Keratinocyte (primary cell): ENCODE measurements at places on chromosomes 2 and 18. TPM values are rescaled to one million over a fixed set of nuclear protein-coding genes. Genes with fewer than 3 reads are reported as not detected.

GRCh38 chr2:19979932-19980331 is 10.0 kb downstream of the WDR35 start:
- DNase-seq, result no peak

DNA sequence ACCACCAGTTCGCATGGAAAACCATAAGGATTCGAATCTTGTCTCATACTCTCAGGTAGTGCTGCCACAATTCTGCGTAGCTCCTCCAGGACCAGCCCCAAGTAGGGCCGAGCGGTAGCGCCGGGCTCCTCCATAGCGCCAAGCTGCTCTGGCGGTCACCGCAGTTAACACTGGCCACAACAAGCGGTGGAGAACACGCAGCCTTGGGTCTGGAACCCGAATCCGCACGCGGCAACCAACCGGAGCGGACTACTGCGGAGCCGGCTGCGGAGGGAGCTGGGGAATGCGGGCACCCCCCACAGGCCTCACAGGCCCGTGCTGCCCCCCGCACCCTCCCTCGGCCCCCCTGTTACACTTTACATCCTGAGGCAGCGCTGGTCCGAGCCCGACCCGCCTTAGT is 531.5 kb downstream of the STK39 start:
- no peak for DNase-seq

GRCh38 chr18:1811282-1811681 is 760.0 kb downstream of the METTL4 start:
- no peak for DNase-seq

DNA sequence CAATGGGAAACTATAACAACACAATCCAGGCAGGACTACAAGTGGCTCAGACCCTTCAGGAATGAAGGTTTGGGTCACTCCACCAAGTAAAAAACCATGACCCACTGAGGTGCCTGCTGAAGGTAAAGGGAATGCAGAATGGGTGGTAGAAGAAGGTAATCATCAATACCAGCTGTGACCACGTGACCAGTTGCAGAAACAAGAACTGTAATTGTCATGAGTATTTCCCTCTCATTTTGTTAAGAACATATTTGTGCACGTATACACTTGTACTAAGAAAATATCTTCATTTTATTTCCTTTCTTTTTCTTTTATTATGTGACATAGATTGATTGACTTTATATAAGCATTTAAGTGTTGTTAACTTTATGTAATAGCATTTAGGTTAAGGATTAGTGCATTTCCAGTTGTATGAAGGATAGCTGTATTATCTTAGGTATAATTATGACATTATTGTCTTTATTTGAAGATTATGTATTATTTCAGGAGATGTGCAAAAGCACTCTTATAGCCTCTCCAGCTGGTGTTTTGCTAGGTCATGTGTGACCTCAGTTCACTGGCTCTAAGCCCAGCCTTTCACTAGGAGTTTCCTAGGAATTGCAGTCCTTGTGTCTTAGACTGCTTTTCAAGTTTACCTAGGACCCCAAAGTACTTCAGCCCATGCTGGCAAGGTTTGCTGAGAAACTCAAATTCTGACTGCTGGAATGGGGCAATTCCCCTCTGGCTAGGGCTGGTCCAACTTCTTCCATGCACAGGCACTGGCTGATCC is 125.7 kb upstream of the DPP10 start:
- no peak for DNase-seq

The SCN7A gene
- polyA plus RNA-seq, result not detected in 3 replicates

The STARD6 gene
- 0.30 TPM in 1 of 3 replicates, not detected in the others for polyA plus RNA-seq

The UPP2 gene
- polyA plus RNA-seq, result not detected in 3 replicates

DNA sequence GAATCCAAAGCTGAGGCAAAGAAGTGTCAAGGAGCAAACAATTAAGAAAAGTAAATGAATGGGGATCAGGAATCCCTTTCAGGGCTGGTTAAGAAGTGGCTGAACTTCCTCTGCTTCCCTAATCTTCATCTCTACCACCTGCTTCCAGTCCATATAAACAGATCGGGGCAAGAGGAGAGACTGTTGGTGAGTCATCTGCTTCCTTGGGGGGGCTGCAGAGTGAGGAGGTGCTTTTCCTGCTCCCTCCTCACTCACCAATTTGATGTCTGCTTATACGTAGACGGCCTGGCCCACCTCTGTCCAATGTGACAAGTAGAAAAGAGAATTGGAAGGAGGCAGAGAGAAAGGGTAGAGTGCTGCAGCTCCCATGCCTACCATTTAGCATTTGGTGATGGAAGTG is 68.4 kb downstream of the NAB1 start:
- DNase-seq, result no peak

DNA sequence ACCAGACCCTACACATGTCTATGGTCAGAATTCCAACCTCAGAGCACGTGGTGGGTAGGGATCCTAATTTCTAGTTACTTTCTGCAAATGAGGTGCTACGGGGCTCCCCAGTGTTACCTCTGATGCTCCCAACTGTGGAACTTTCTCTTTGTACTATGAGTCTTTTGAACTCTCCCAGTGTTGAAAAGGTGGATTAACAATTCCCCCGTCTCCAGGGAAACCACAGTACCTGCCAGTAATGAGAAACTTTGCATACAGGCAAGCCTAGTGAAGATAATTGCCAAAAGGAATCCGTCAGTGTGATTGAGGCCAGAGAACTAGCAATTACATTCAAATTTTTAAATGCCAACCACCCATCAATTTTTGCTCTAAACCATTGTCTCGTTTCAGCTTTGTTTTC is 129.0 kb upstream of the FOSL2 start:
- DNase-seq, result no peak

The SYT4 gene
- polyA plus RNA-seq, result not detected in 3 replicates

The CRYGB gene
- not detected in 3 replicates for polyA plus RNA-seq

GRCh38 chr2:235098736-235099494 is 147.1 kb downstream of the SH3BP4 start:
- no peak for DNase-seq

The SERPINB10 gene
- 4.2 to 10.1 TPM (median 5.8 TPM) in 3 replicates for polyA plus RNA-seq

- no peak for DNase-seq
These were observed 137.1 kb downstream of the COL6A3 start for GRCh38 chr2:237276716-237277490.

GRCh38 chr2:224584111-224584784 is 915 bp downstream of the CUL3 start:
- no peak for DNase-seq

DNA sequence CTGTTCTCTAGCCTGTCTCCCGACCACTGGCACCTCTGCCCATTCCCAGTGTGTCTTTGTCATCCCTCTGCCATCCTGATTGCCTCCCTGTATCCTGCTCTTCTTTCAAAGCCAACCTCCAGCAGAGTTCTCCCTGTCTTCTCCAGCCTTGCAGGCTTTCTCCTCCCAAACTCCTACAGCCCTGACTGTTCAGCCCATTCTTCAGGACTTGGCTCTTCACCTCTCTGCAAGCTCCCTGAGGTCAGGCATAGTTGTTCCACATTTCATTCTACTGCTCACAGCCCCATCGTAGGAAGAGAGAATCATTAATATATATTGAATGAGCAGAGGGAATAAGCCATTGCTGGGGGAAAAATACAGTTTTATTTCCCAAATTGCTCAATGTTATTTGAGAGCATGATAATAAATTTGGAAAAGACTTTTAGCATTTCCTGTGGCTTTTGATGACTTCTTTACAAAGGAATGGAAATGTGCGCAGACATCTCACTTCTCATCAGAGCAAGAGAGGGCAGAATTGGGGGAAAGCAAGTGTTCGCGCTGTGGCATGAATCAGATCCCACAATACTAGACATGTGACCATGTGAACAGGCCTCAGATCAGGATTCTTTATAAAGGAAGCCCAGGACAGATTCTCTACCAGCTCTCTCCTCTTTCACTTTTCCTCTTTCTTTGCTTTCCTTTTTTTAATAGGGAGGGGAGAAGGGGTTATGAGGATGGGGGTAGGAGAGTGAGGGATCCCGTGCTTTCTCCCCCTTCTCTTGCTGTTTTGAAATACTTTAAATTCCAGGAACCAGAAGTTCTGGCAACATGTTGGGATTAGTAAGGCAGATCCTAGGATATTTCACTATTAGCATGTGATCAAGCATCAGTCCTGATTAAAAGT is 37.4 kb downstream of the EPAS1 start:
- DNase-seq, result peak; percentile 67

- DNase-seq, result no peak
These were observed 979.4 kb downstream of the TSN start for GRCh38 chr2:122734766-122735424.

The RGPD8 gene
- polyA plus RNA-seq, result 1.7 to 2.4 TPM (median 1.8 TPM) in 3 replicates

The C2orf92 gene
- polyA plus RNA-seq, result 0.66 to 1.7 TPM (median 1.6 TPM) in 3 replicates

DNA sequence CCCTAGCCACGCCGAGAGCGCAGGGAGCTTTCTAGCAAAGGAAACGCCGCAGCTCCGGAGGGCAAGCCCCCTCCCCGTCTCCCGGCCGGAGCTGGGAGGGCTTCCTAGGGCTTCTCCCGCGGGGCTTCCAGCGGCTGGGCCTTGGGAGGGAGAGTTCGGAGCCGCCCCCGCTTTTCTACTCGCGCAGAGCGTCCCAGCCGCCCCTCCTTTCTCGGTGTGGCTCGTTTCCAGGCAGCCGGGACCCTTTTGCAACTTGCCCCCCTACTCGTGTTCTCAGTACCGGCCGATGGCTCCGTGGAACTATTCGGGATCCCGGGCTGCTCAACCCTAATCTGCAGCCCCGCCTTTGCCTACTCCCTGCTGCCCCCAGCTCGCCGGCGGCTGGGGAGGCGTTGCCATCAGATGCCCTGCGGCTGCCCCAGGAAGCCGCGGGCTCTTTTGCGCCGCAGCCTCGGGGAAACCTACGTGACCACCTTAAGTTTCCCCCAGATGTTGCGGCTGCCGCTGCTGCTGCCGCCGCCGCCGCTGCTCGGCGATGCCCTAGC is 1.5 kb upstream of the NR4A2 start:
- DNase-seq, result no peak

DNA sequence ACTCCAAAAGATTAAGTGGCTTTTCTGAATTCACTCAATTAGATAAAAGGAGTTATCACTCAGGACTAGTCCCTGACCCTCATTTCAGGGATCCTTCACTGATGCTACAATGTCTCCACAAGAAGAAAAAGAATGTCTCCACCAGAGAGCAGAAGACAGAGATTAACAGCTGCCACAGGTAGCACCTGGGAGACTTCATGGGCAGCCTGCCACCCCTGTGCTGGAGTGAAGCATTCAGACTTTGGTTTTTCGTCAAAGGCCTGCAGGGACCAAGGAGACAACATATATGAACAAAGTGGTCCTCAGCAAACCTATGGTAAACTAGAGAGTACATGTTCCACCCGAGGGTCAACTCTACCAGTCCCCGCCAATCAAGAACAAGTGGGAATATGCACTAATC is 197.0 kb upstream of the ACVR2A start:
- no peak for DNase-seq

The HOXD8 gene
- polyA plus RNA-seq, result 0.05 TPM in 1 of 3 replicates, not detected in the others

DNA sequence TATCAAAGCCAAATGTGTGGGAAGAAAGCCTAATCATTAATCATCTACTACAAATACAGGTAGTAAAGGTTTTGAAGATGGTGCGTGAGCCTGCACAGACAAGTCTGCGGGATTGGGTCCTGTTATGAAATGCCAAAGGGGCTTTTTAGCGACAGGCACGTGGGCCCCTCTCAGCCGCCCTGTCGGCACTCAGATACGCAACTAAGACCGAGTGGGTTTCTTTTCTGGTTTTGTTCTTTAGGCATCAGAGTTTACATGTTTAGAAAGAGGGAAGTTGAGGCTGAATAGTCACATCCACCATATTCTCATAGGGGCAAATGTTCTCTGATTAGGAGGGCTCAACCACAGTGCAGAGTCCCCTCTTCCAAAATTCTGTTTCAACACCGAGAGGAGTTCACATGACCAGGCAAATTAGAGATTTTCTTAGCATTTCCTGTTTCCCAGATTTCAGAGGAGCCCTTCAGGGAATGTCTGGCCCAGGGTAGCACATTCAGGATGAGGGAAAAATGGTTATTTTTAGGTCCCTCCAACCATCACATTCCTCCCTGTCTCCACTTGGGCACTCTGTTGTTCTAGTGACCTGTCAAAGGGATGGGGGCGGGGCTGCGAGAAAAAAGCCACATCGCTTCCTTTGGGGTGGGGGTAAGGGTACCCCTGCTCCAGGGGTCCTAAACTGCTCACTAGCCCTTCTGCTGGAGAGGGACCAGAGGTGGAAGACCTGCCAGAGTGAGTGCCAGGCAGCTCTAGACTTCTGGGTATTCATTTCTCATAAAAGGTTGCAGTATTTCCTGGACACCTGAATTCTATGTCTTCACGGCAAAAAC is 159.2 kb downstream of the BCL2 start:
- DNase-seq, result no peak

- no peak for DNase-seq
These were observed 53.9 kb downstream of the INHBB start for GRCh38 chr2:120399889-120400240.

The LRRTM1 gene
- polyA plus RNA-seq, result not detected in 3 replicates

- no peak for DNase-seq
These were observed 1124.9 kb upstream of the ZEB2 start for GRCh38 chr2:145644820-145645302.

DNA sequence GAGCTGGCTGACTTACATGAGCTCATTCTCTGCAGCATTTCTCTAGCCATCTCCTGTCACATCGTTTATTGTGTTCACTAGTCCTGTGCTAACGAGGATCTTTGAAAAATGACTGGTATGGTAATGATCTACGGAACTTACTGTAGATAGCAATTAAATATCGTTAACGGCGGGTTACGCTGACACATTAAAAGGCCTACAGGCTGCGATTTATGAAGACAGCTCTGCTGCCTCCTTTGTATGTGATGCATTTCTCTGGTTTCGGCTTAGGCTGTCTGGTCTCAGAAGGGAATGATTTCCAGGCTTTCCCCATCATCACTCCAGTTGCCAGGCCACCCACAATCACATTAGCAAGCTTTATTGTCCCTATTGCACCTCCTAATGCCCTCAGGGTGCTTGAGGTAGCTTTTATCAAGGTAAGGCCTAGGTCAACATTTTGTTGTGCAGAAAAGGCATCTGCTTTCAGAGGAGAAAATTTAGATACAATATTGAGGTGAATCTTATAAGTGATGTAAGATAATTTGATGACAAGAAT is 284.4 kb downstream of the SOX11 start:
- no peak for DNase-seq

DNA sequence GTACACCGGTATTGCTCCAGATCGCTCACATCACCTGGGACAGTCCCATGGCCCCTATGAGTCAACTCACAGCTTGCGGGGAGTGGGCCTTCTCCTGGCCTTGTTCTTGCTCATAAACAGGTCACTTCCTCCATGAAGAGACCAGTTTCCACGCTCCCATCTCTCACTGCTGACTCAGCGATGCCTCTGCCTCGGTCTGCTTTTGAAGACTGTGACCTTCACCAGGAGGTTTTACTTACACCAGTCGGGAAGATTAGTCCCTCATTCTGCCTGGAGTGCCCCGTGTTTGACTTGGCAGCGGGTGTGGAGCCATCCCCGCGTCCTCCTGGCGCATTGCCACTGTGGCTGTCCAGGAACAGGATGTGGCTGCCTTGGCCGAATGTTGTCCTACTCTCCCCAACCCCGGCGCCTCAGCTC is 159.8 kb downstream of the RHBDD1 start:
- DNase-seq, result no peak

DNA sequence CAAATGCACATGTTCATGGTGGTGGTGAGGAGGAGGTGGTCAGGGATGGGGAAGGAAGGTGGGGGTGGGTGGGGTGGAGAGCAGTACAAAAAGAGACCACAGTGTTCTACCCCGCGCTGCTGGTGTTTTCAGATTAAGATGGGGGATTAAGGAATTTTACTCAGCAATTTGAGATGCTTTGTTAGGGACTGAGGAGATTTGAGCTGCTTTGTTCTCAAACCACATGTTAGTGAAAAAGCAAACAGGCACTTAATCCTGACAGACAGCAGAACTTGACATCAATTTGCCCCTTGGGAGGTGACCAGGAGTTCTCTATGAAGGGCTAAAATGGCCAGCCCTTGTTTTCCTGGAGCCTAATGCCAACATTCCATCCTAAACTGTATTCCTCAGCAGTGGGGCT is 244.5 kb downstream of the MEIS1 start:
- DNase-seq, result no peak

GRCh38 chr2:53181759-53182158 is 585.8 kb upstream of the CHAC2 start:
- DNase-seq, result no peak

The DSC1 gene
- 3.1 to 25.1 TPM (median 11.2 TPM) in 3 replicates for polyA plus RNA-seq

The TMEM17 gene
- 3.3 to 5.1 TPM (median 4.1 TPM) in 3 replicates for polyA plus RNA-seq
